ENCODE measurements at places on chromosomes 2 and 18. TPM values are rescaled to one million over a fixed set of nuclear protein-coding genes. Genes with fewer than 3 reads are reported as not detected.
A peak's percentile ranks its signal among the peaks of the same experiment; 100 is the strongest.

- no peaks in the 10 kb centered on the region for H3K36me3 ChIP-seq
- peaks cover 18% of the 10 kb centered on the region for H3K4me1 ChIP-seq
- no peaks in the 10 kb centered on the region for H3K27me3 ChIP-seq
- DNase-seq = no peak
- peak overlapping the region; percentile 79 for H3K27ac ChIP-seq
Measured at GRCh38 chr2:40370007-40370395, 81.9 kb downstream of the SLC8A1 start.

- H3K27ac ChIP-seq = no peak overlapping the region
- no peaks in the 10 kb centered on the region for H3K27me3 ChIP-seq
- no peaks in the 10 kb centered on the region for H3K4me1 ChIP-seq
Measured at GRCh38 chr2:219851801-219852481, 224.5 kb downstream of the SLC4A3 start.

DNA sequence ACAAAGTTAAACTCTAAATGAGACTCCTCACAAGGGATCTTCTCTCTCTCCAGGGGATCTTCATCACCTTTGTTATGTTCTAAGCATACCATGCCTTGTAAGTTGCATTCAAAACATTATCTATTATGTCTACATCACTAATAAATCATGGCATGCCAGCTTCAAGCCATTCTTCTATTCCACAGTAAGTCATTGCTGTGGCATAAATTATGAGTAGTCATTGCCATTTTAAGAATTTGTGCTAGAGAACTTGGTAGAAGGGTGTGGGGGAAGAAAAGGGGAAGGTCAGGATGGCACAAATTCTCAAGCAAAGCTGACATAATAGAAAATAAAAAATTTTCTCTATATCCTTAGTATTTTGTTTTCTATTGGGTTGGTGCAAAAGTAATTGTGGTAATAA, 33.5 kb downstream of the BARD1 start:
- H3K27ac ChIP-seq = no peak overlapping the region
- no peaks in the 10 kb centered on the region for H3K4me1 ChIP-seq

GRCh38 chr2:8310557-8311455, 371.1 kb upstream of the ID2 start:
- no peaks in the 10 kb centered on the region for H3K27me3 ChIP-seq
- no peaks in the 10 kb centered on the region for H3K36me3 ChIP-seq
- no peaks in the 10 kb centered on the region for H3K4me1 ChIP-seq
- no peak overlapping the region for H3K4me3 ChIP-seq

GRCh38 chr18:66193938-66194337, 410.0 kb downstream of the CDH19 start:
- no peaks in the 10 kb centered on the region for H3K27me3 ChIP-seq
- no peaks in the 10 kb centered on the region for H3K36me3 ChIP-seq
- H3K27ac ChIP-seq = no peak overlapping the region
- DNase-seq = no peak

- no peaks in the 10 kb centered on the region for H3K27me3 ChIP-seq
- no peak overlapping the region for H3K4me3 ChIP-seq
- H3K27ac ChIP-seq = no peak overlapping the region
- DNase-seq = no peak
- no peaks in the 10 kb centered on the region for H3K36me3 ChIP-seq
- no peaks in the 10 kb centered on the region for H3K4me1 ChIP-seq
Measured at GRCh38 chr2:121153516-121153915, 131.5 kb downstream of the TFCP2L1 start.

GRCh38 chr2:172426635-172427255, 641 bp upstream of the ITGA6 start:
- no peaks in the 10 kb centered on the region for H3K27me3 ChIP-seq
- H3K27ac ChIP-seq = peak overlapping the region; percentile 88
- H3K36me3 ChIP-seq = no peaks in the 10 kb centered on the region
- peak overlapping the region; percentile 54 for H3K4me3 ChIP-seq
- H3K4me1 ChIP-seq = no peaks in the 10 kb centered on the region

DNA sequence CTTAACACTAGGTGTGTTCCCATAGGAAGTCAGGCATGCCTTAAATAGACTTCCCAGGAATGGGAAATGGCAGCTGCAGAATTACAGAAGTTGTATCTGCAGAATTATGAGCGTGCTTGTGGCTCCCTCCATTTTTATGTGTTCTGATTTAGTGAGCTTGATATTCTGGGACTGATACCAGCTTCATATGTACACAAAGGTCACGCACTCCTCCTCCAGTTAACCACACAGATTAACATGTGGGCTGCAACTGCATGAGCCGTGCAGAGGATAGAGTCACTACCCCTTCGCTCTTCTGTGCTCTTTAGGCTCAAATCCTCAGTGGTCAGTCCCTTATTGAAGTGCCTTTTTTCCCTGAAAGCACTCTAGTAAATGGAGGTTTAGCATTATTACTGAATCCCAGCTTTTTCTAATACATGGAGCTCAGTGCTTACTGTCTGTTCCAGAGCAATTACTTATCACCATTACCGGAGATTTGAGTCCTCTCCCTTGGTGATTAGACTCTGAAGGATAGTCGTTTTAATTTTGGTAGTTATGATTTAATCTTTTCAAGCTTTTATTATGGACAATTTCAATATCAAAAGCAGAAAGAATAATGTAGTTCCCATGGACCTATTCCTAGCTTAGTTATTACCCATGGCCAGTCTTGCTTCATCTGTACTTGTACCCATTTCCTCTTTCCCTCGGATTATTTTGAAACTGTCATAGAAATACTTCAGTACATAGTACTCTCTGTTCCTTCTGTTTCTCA, 238.3 kb downstream of the PRKCE start:
- no peak for DNase-seq
- H3K4me3 ChIP-seq = no peak overlapping the region
- peaks cover 30% of the 10 kb centered on the region for H3K4me1 ChIP-seq
- H3K27me3 ChIP-seq = no peaks in the 10 kb centered on the region

- H3K27me3 ChIP-seq = no peaks in the 10 kb centered on the region
- H3K4me1 ChIP-seq = no peaks in the 10 kb centered on the region
- no peak overlapping the region for H3K27ac ChIP-seq
- H3K4me3 ChIP-seq = no peak overlapping the region
Measured at GRCh38 chr2:167335541-167335992, 447.3 kb downstream of the XIRP2 start.

- DNase-seq = no peak
- no peaks in the 10 kb centered on the region for H3K36me3 ChIP-seq
Measured at GRCh38 chr2:220521551-220521950, 894.1 kb downstream of the SLC4A3 start.

- H3K27ac ChIP-seq = peak overlapping the region; percentile 78
- H3K36me3 ChIP-seq = no peaks in the 10 kb centered on the region
- H3K27me3 ChIP-seq = no peaks in the 10 kb centered on the region
- H3K4me1 ChIP-seq = no peaks in the 10 kb centered on the region
- H3K4me3 ChIP-seq = peak overlapping the region; percentile 86
Measured at GRCh38 chr2:174485788-174486562, 854 bp downstream of the GPR155 start.

DNA sequence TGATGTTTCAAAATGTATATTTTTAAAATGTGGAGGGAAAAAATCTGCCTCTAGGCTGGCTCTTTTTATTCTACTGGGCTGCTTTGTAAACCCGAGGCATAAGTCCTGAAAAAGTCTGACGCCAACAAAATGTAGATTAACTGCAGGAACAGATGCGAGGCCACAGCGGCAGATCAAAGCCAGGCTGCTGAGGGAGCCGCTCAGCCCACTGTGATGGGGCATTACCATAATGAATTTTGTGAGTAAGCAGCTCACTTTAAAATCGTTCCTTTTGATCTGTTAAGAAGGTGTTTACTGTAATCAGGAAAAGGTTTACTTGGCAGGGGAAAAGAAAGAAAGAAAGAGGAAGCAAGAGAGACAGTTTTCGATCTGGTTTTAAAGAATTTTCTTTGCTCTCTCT, 269.0 kb downstream of the ICOS start:
- no peak for DNase-seq
- H3K27ac ChIP-seq = no peak overlapping the region
- no peaks in the 10 kb centered on the region for H3K36me3 ChIP-seq
- no peak overlapping the region for H3K4me3 ChIP-seq

DNA sequence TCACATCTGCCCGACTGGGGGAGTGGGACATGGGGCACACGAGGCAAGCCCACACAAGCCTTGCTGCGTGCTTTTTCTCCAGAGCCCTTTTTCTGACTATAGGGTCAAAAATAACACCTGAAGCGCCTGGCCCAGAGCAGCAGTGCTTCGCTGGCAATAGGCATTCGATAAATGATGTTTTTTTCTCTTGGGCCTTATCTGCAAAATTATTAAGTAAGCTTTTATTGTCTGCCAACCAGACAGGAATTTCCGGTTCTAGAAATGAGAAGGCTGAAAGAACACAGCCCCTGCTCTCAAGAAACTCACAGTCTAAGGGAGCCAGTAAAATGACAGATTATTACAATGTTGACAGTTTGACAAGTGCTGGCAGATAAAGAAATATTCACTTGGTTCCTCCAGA, 2.7 kb upstream of the TMBIM1 start:
- no peak overlapping the region for H3K4me3 ChIP-seq
- no peaks in the 10 kb centered on the region for H3K27me3 ChIP-seq
- peaks cover 12% of the 10 kb centered on the region for H3K4me1 ChIP-seq
- H3K36me3 ChIP-seq = no peaks in the 10 kb centered on the region

DNA sequence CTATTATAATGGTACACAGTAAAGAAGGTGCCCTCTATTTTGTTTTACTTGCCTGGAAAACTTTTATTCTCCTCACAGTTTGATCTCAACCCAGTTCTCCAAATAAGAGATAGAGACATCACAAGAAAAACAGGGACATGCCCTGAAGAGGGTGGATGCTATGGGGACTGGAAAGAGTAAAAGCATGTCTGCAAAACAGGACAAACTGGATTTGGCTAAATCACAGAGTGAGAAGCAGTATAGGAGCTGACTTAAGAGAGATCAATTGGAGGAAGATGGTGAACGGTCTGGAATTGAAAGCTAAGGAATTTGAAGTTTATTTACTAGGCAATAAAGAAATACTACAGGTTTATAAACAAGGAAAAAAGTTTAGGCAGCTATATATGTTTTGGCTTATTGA, 33.0 kb downstream of the SP140L start:
- DNase-seq = no peak
- no peaks in the 10 kb centered on the region for H3K27me3 ChIP-seq
- no peaks in the 10 kb centered on the region for H3K4me1 ChIP-seq
- H3K36me3 ChIP-seq = no peaks in the 10 kb centered on the region
- H3K4me3 ChIP-seq = no peak overlapping the region

- no peak overlapping the region for H3K27ac ChIP-seq
- no peaks in the 10 kb centered on the region for H3K27me3 ChIP-seq
- no peak overlapping the region for H3K4me3 ChIP-seq
Measured at GRCh38 chr2:84257831-84258230, 201.2 kb downstream of the SUCLG1 start.

DNA sequence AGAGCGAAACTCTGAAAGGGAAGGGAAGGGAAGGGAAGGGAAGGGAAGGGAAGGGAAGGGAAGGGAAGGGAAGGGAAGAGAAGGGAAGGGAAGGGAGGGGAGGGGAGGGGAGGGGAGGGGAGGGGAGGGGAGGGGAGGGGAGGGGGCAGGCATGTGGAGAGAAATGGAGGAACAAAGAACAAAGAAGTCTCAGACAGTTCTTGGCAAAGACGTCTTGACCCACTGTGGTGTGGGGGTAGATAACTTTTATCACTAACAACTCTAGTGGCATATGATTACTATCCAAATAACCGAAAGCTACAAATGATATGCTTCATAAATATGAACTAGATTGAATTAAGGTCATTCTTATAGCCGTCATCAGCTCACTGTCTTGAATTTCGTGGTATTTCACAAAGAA, 3.2 kb downstream of the UPP2 start:
- no peak overlapping the region for H3K27ac ChIP-seq
- H3K4me1 ChIP-seq = no peaks in the 10 kb centered on the region
- H3K4me3 ChIP-seq = no peak overlapping the region
- DNase-seq = no peak
- H3K27me3 ChIP-seq = no peaks in the 10 kb centered on the region

GRCh38 chr2:65842104-65842503, 409.7 kb upstream of the SPRED2 start:
- no peaks in the 10 kb centered on the region for H3K4me1 ChIP-seq
- no peak overlapping the region for H3K4me3 ChIP-seq
- H3K36me3 ChIP-seq = no peaks in the 10 kb centered on the region
- no peak for DNase-seq
- no peaks in the 10 kb centered on the region for H3K27me3 ChIP-seq
- no peak overlapping the region for H3K27ac ChIP-seq

- no peaks in the 10 kb centered on the region for H3K36me3 ChIP-seq
- no peak overlapping the region for H3K4me3 ChIP-seq
- H3K27ac ChIP-seq = no peak overlapping the region
Measured at GRCh38 chr2:26801796-26802195, 15.9 kb downstream of the CENPA start.

GRCh38 chr2:31078579-31079105, 59.6 kb downstream of the GALNT14 start:
- H3K36me3 ChIP-seq = no peaks in the 10 kb centered on the region
- H3K27me3 ChIP-seq = no peaks in the 10 kb centered on the region
- no peak overlapping the region for H3K27ac ChIP-seq
- no peak overlapping the region for H3K4me3 ChIP-seq
- DNase-seq = no peak

DNA sequence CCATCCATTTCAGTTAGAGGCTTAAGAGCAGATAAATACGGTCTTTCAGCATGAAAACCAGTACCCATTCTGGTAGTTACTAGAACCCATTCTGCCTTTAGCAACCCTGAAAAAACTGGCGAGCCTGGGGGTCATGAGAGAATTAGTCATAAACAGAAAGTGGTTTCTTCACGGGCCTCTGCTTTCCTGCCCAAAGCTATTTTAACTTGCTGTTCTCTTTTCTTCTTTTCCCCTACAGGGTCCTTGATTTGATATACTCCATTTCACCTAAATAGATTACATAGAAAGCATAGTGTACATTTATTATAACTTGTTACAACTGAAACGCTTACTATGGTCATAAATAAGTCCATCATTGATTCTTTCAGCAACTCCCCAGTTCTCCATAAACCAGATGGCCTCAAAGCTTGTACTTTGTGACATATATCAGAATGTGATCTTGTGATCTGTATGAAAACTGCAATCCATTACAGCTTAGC, 48.3 kb downstream of the WDFY1 start:
- no peaks in the 10 kb centered on the region for H3K4me1 ChIP-seq
- H3K4me3 ChIP-seq = no peak overlapping the region
- DNase-seq = no peak
- H3K36me3 ChIP-seq = no peaks in the 10 kb centered on the region
- no peaks in the 10 kb centered on the region for H3K27me3 ChIP-seq

The TFCP2L1 gene
- 0.18 TPM for total RNA-seq

The SULT1C4 gene
- total RNA-seq = 12.0 TPM

The ZSWIM2 gene
- total RNA-seq = not detected

The ACOXL gene
- total RNA-seq = 0.18 TPM

The CD8A gene
- 38.5 TPM for total RNA-seq

The EEF1B2 gene
- 517 TPM for total RNA-seq

The VWC2L gene
- total RNA-seq = not detected

The MROH2A gene
- total RNA-seq = not detected

The CCDC121 gene
- 3.5 TPM for total RNA-seq

Measured in uterus (tissue), 4 donors.